Coronary artery (tissue), 2 donors: ENCODE measurements at places on chromosomes 2 and 18.

DNA sequence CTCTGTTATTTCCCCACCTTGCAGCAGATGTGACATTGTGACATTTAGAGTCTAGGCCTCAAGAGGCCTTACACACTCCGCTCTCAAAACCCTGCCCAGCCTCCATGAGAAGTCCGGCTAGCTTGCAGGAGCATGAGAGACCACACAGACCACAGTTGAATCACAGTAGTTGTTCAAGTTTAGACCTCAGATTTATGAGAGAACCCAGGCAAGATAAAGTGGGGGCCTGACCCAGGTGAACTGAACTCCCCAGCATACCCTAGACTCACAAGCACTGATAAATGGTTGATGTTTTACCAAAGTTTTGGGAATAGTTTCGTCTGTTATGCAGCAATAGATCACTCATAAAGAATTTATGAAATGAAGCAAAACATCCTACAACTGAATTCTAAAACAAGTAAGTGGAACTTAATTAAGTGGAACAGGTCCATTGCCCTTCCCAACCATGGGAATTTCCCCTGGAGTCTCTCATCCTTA lies 4.7 kb upstream of the STAT1 start:
- DNase-seq, result no peak

DNA sequence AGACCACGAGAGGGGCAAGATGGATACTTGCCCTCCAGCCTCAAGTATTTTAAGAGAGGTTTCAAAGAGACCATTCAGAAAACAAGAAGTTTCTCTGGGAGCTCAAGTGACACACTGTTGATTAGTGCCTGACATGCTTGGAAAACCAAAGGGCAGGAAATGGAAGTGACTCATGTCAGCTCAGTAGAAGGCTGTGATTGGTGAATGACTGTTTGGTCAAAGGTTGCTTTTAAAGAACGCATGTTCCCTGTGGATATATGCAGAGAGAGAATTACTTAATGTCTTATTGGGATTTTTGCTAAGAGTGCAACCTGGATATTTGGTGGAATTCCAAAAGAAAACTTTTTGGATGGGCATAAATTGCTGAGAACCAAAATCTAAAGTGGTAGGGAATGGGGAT lies 549.9 kb downstream of the XIRP2 start:
- no peak for DNase-seq

GRCh38 chr2:99959261-99960014 lies 183.0 kb downstream of the AFF3 start:
- DNase-seq, result no peak

DNA sequence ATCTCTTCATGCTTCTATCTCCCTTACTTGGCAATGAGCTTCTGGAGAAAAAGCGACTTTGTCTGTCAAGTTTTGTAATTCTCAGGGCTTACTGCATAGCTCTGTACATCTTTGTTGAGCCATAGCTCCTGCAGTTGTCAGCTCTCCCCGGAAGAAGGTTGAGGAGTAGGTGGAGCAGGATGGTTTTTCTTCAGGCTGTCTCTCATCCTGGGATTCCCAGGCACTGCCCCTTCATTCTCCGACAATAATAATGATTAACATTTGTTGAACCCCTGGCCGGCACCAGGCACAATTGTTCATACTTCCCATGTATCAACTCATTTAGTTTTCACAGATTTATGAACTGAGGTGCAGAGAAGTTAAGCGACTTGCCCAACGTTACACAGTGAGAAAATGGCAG lies 23.5 kb upstream of the RHOB start:
- DNase-seq, result no peak

- no peak for DNase-seq
Measured at GRCh38 chr2:202450785-202451184, 74.7 kb downstream of the BMPR2 start.
